GM23248 (cell line): ENCODE measurements at places on chromosomes 1 and 21.

- DNase-seq, result no peak
Measured at GRCh38 chr21:26934383-26934782, 32.5 kb downstream of the ADAMTS5 start.

- no peak for DNase-seq
Measured at GRCh38 chr1:239058190-239058589, 328.2 kb upstream of the CHRM3 start.

GRCh38 chr1:60765204-60765603, 317.2 kb upstream of the NFIA start:
- DNase-seq, result peak; percentile 36

- no peak for DNase-seq
Measured at GRCh38 chr1:234647245-234647644, 37.3 kb upstream of the IRF2BP2 start.

- peak; percentile 72 for DNase-seq
Measured at GRCh38 chr1:167555971-167556714, 2.6 kb upstream of the CREG1 start.

DNA sequence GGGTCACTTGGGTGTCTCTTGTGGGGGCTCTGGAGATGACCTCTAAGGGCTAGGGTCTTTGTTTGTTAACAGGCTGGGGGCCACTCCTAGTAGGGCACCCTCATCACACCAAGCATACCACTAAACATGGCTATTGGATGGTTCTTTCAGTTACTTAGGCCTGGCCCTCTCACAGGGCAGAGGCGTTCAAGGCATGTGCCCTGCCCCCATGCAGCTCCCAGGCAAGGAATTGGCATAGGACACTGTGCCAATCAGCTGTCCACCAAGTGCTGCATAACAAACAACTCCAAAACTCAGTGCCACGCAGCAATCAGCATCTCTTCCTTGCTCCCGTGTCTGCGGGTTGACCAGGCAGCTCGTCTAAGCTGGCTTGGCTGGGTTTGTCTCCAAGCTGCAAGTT, 2.1 kb upstream of the KCNAB2 start:
- DNase-seq, result no peak

DNA sequence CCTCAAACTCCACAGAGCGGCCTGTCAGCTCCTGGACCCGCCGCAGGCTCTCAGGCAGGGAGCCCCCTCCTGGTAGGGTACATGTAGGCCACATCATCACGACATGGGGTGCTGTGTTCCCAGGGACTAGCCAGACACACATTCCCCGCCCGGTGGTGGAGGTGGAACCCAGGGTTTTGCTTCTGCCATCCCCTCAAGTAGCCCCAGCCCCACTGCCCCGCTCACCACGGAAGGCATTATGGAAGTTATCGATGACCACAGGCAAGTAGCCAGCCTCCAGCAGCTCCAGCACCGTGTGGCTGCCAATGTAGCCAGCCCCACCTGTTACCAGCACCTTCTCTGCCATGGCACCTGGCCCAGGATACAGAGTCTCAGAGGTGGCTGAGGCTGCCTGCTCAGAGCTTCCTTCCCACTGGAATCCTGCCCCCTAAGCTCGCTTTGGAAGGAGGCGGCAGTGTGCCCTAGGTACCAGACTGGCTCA, 1.9 kb downstream of the GALE start:
- peak; percentile 21 for DNase-seq
